T-helper 17 cell (primary cell): ENCODE measurements at places on chromosomes 11 and 22.

- DNase-seq = no peak
Observed at GRCh38 chr22:37887584-37888378, 18.3 kb upstream of the MICALL1 start.

GRCh38 chr11:10847960-10848860, 9.6 kb downstream of the ZBED5 start:
- no peak for DNase-seq

GRCh38 chr11:65782816-65783228, 2.0 kb upstream of the AP5B1 start:
- DNase-seq = no peak

DNA sequence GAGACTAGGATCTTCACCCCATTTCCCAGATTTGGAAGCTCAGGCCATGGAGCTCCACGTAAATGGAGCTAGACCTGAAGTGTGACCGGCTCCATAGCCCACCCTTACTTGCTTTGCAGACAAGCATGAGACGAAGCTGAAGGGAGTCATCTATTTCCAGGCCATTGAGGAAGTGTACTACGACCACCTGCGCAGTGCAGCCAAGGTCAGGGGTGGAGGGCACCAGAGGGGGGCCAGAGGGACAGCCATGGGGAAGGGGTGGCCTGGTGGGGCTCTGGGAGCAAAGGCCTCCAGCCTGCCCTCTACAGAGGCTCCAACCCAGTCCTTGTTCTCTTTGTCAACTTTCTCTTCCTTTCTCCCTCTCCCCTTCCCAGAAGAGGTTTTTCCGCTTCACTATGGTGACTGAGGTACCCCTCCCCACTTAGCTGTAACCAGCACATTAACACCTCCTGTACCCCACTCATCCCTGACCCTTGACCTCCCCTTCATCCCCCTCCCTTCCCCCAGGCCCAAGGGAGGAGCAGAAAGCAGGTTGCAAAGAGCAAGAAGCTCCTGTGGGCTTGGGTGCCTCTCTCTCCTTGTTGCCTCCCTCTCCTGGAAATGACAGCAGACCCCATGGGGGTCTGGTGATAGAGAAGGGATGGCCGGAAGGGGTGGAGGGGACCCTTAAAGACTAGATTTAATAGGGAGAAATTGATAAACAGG, 23.8 kb downstream of the TREH start:
- no peak for DNase-seq

DNA sequence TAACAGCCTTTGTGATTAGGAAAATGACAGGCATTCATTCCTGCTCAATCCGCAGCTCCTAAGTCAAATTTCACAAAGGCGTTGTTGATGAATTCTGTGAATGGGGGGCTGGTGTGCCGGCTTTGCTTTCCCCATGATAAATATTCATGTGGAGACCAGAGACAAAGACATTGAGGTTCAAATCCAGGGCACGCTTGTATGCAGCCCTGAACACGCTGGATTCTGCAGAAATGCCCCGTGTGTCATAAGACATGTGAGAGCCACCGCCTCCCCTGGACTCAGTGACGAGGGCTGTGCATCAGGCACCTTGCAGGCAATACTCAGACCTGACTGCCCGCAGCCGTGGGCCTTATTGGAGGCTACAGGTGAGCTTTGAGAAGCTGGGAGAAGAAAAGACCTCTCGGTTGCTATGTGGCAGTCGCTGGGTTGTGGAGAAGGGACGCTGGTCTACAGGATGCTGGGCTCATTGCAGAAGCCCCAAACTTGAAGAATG, 906.2 kb downstream of the BRD1 start:
- DNase-seq = no peak

DNA sequence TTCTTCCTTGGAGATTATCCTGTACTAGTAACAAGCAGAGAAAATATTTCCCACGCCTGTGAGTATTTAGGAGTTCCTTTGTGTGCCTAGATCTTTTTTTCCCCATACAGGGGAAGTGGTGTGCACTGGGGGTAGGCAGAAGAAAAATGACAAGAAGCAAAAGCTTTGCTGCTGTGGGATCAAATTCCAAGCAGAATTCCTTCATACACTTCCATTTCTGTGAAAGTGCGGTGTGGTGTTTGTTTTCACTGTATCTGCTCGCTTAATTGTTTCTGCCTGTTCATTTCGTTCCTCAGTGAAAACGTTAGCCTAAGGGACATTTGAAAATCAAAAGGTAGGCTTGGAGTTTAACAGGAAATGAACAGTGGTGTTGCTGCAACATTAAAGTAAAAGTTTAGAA, 47.9 kb downstream of the BLID start:
- no peak for DNase-seq

DNA sequence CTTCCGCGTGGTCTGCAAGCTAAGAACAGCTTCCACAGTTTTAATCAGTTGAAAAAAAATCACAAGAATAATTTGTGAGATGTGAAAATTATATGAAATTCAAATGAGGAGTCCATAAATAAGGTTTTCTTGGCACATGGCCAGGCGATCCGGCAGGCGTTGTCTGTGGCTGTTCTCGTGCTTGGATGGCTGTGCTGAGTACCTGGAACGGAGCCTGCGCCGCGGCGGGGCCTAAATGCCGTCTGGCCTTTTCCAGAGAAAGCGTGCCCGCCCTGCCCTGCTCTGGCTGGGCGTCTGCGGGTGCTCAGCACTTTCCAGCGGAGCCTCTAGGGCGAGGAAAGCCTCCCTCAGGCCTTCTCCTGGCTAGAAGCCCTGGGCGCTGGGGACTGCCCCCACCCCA, 41.8 kb downstream of the OSBPL5 start:
- DNase-seq = no peak

GRCh38 chr11:2302306-2302895, 588 bp downstream of the TSPAN32 start:
- DNase-seq = peak; percentile 4

- no peak for DNase-seq
Observed at GRCh38 chr11:130202818-130203689, 43.5 kb downstream of the ST14 start.

DNA sequence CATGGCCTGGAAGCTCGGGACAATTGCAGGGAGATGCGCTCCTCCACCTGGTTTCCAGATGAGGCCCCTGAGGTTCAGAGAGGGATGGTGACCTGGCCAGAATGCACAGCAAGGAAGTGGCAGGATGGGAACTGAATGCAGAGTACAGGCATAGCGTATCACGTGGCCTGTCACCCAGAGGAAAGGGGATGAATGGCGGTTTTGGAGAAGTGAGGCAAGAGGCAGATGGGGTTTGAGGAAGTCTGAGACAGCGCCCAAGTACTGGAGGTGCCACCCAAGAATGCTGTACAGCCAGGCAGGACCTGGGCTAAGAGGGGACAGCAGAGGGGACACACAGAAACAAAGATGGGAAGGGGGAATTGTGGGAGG, 4.9 kb downstream of the RAB3IL1 start:
- no peak for DNase-seq

DNA sequence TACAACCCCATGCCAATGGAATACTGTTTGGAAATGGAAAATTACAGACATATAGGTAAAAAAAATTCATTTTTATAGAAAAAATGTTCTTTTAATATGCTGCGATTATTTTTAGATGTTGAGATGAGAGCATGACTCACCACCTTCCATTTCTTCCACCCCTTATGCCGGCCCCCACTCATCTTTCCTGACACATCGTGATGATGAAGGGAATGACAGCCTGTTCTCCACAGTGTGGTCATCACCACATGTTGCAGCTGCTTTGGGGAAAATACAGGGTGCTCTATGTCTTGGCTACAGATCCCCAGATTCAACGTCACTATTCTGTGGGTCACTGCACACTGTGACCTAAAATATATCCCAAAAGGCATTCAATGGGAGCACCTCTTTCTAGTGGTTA, 916.2 kb downstream of the METTL15 start:
- no peak for DNase-seq

GRCh38 chr11:116310226-116310625, 462.6 kb downstream of the BUD13 start:
- DNase-seq = no peak

- no peak for DNase-seq
Observed at GRCh38 chr11:9438611-9439010, 22.2 kb upstream of the ZNF143 start.

DNA sequence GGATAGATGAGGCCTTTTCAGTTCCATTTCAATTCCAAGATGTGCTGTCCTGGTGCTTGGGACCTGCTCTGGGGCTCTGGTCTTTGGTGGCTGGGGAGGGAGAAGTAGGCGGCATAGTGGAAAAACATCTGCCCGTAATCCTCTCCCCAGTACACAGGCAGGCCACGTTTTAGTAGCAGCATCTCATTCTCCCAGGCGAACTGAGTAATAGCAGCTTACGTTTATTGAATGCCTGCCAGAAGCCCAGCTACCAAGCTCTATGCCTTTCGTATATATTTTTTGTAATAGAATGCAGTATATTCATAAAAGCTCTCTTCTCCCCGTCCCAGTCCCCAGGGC, 11.4 kb downstream of the ACO2 start:
- no peak for DNase-seq

GRCh38 chr11:31932879-31933278, 121.8 kb upstream of the PAX6 start:
- DNase-seq = no peak

DNA sequence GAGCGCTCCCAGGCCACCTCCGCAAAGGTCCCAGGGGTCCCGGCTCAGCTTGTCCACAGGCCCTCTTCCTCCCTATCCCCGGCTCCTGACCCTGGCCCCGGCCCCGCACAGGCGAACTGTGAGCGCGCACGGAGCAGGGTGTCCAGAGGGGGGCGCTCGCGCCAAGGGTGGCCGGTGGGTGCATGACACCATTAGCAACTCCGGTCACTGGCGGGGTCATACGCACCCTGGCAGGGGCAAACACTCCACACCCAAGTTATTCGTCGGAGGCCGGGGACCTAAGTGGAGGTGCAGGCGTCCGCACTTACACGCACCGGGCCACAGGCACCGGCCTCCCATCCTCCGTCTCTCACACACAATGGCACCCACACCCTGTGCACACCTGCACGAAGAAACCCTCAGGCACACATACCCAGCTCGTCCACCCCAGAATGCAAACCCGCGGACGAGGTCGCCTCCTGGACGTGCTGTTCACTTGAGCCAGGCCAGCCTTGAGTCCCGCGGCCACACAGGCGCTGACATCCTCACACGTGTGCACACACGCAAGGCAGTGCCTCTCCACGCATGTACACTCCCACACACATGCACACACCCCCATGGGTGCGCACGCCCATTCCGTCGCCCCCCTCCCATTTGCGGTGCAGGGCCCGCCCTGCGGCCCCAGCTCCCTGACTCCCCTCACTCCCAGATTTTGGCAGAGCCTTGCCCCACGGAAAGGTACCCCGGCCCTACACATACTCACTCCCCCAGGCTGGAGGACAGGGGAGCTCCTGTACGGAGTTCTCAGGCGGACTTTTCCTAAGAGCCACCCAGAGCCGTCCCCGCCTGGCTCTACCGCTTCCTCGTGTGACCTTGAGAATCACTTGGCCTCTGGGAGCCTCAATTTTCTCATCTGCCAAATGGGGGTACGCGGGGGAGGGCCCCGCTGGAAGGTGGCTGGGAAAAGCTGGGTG, at the start of gene RASGRP2:
Gene RASGRP2, minus strand, starts transcription at position 552 of the 953 bp plus-strand sequence. CDS start 1,276 bp downstream, outside the sequence.
- DNase-seq = peak; percentile 78

DNA sequence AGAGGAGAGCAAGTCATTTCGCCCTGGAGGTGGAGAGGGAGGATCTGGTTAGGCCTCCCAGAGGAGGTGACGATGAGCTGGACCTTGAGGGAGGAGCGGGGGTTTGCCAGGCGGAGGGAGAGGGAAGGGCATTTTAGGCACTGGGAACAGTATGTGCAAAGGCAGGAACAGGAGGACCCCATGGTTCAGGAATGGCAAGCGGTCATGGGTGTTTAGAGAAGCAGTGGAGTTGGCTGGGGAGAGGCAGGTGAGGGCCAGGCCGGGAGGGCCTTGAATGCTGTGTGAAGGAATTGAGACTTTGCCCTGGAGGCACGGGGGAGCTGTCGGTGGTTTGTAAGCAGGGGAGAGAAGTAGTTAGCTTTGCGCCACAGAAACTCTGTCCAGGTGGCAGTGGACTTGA, 10.3 kb downstream of the PRDM11 start:
- DNase-seq = no peak

DNA sequence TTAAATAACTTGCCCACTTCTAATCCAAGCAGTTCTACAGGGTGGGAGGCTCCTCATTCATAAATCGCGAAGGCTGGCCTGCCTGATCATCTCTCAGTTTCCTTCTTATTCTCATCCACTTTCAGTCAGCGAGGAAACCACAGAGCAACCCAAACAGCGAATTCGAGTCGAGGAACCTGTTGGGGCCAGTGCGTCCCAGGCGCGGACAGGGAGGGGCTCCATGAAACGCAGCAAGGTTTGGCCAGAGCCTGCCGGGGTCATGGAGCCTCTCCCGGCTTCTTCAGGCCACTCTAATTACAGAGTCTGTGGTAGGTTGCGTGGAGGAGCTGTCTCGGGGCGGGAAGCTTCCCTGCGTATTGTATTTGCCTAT, 741 bp upstream of the NAV2 start:
- no peak for DNase-seq

GRCh38 chr11:83047515-83048225, 24.0 kb downstream of the RAB30 start:
- no peak for DNase-seq

DNA sequence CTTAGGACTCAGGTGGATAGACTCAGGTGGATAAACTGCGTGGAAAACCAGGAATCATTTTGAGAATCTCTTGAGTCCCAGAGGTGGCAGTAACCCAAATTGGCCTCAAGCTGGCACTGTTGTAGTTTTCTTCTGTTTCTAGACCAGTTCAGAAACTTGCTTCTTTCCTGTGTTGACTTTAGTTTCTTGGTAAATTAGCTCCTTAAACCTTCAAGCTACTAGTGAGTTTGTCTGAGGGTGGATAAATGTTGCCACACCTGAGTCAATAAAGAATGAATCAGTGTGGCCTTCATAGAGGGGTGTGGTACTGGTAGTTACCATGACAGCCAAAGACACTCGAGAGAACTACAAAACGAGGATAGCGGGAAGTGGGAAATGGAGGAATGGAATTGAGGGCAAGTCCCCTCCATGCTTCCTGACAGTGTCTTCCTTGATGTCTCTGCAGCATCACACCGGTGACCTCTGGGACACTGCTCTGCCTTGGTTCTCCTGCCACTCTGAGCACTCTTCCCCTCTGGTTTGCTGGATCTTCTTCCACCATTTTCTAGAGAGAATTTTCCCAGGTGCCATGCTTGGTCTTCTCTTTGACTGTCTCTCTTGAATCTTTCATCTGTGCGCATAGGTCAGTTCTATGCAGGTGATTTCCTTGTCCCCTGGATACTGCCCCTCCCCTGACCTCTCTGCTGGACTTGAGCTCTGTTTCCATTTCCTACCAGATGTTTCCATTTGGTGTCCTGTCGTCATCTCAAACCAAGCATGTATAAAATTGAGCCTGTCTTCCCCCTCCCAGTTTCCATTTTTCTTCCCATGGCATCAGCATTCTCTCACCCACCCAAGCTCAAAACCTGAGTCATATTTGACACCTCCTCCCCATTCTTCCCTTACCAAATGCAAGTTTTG, 7.2 kb downstream of the POLD4 start:
- DNase-seq = no peak

- no peak for DNase-seq
Observed at GRCh38 chr22:16970446-16970845, 37.6 kb downstream of the GAB4 start.

DNA sequence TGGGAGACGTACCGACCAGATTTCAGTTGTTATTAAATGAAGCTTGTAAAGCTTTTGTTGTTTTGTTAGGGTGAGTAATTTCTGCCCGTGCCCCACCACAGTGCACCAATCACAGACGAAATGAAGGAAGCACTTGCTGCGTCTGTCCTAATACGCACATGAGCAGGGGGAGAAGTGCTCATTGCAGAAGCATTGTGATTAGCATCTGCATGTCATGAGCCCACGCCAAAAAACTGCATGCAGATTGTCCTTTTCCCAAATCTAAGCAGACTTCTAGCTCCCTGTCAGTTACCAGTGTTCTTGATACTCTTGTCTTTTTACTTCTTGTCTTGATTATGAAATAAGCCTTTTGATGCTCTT, 15.5 kb downstream of the RBX1 start:
- DNase-seq = no peak
